ENCODE measurements at places on chromosomes 2 and 18. TPM values are rescaled to one million over a fixed set of nuclear protein-coding genes. Genes with fewer than 3 reads are reported as not detected.

Gene CD28
- total RNA-seq = not detected

Gene NAT8
- not detected for total RNA-seq

Gene G6PC2
- not detected for total RNA-seq

Gene CHRNG
- not detected for total RNA-seq

Gene MGAT4A
- total RNA-seq = 0.86 TPM

Gene AQP12A
- not detected for total RNA-seq

Gene PROM2
- 0.20 TPM for total RNA-seq

Measured in smooth muscle cell of the pulmonary artery (primary cell).